ENCODE measurements at places on chromosomes 3 and 15.

GRCh38 chr3:42019953-42020260 is 58.0 kb upstream of the ULK4 start:
- DNase-seq = no peak

DNA sequence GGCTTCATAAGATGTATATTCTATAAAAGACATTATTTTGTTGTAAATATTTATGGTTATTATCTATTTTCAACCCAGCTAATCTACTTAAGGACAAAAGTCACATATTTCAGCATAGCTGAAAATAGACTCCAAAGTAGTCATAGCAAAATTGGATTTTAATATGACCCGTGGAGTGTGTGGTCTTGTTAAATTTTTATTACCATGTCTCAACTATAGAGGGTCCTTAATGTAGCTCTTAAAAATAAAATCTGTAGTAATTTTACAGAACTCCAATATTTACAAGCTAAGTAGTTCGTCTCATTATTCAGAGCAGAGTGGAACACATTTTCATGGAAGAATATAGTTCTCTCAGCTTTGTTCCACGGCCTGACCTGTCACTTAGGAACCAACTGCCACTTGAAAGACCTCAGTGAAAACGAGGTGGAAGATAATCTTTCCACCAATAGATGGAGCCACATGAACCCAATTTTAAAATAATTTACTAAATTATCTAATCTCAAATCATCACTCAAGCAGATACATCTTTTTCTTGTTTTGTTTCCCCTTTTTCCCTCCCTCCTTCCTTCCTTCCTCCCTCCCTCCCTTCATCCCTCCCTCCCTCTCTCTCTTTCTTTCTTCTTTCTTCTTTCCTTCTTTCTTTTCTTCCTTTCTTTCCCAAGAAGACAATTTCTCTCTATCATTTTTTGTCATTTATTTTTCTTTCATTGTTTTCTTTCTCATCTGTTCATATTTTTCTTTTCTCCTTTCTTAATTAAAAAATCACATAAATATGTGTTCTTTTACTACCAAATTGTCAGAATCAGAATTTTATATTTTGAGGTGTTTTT is 97.2 kb downstream of the CLDN1 start:
- no peak for DNase-seq

- no peak for DNase-seq
Observed at GRCh38 chr15:94522125-94522524, 290.8 kb downstream of the MCTP2 start.

DNA sequence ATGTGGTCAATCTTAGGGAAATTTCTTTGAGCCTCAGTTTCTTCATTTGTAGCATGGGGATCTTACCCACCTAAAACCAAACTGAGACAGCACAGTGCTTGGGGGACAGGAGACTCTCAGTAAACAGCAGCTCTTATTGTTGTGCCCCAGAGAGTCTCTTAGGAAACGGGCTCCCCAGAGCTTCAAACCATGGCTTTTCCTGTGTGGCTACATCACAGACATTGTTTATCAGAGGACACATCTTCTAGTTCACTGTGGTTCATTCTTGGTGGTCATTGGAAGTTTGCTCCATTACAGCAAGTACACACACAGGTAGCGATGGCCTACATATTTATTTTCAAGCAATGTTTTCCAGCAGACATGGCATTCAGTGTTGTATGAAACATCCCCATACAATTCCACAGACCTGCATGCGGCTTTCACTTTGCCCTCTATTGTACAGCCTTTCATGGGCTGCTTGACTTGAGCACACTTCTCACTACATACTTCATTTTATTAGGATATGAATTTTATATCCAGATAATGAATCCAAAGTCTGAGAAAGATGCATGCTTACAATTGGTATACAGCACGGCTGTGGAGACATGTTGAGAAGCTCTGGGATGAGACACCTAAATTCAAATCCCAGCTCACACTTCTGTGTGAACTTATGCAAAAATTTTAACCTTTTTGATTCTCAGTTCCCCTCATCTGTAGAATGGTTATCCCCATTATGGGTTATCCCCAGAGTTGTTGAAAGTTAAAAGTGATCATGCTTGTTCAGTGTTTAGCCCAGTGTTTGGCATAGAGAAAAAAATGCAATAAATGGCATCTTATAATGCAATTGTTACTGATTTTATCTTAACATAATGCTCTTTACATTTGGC is 84.8 kb upstream of the ICE2 start:
- DNase-seq = no peak

- no peak for DNase-seq
Observed at GRCh38 chr15:67836477-67836876, 3.4 kb downstream of the RNU6-1 start.

- no peak for DNase-seq
Observed at GRCh38 chr3:197366301-197367044, 68.1 kb upstream of the DLG1 start.

- no peak for DNase-seq
Observed at GRCh38 chr3:63661242-63661641, 8.8 kb downstream of the SNTN start.

GRCh38 chr3:66414846-66415245 is 86.0 kb downstream of the LRIG1 start:
- DNase-seq = no peak

GRCh38 chr3:128394033-128394432 is 72.7 kb downstream of the DNAJB8 start:
- no peak for DNase-seq

DNA sequence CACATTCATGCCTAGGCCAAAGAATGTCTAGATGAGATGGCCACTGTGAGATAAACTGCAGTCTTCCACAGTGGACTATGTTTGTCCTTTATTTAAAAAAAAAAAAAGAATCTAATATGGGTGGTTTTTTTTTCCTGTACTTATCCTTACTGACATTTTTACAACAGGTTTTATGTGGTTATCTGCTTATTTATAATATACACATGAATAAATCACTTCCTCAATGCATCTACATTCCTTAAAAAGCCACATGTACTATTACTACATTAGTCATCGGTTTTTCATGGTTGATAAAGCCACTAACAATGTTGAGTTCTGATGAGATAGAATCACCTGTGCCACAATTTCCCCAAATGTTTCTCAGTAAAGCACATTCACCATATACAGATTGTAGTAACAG is 341.3 kb upstream of the THBS1 start:
- DNase-seq = no peak

GRCh38 chr3:49799761-49800160 is at the start of gene CDHR4:
TSS of gene CDHR4 (minus strand) at chr3:49799873. CDS start at chr3:49799812, 61 bp downstream.
- peak; percentile 50 for DNase-seq

DNA sequence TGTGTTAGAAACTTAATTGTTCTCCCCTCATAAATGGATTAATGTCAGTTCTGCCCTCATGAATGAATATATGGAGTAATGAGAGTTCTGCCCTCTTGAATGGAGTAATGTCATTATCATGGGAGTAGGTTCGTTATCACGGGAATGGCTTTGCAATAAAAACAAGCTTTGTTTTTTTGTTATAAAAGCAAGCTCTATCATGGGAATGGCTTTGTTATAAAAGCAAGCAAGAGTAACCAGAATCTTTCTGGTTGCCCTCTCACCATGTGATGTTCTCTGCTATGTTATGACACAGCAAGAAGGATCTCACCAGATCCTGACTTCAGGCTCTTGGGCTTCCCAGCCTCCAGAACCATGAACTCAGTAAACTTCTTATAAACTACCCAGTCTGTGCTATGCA is 38.4 kb upstream of the UBL7 start:
- DNase-seq = no peak

- no peak for DNase-seq
Observed at GRCh38 chr3:71177375-71177774, 406.2 kb downstream of the FOXP1 start.
